ENCODE measurements at places on chromosomes 3 and 15.

DNA sequence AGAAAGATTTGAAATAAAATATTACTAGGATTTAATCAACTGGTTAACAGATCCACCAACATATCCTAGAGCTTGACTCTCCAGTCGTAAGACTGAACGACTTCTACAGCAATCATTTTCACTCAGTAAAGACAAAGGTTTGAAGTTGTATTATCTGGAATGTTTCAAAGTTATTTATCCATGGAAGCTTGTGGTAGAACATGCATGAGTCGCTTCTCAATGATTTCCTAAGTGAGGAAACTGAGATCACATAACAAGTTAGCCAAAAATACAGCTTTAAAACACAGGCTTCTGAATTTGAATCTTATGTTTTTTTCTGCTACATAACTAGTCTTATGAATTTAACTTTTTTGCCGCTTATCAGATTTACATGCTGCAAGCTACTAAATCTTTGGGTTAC lies 241.8 kb downstream of the FOXP1 start:
- no peak for DNase-seq

- no peak for DNase-seq
These were observed 4.3 kb upstream of the FNDC3B start for GRCh38 chr3:172034786-172035685.

DNA sequence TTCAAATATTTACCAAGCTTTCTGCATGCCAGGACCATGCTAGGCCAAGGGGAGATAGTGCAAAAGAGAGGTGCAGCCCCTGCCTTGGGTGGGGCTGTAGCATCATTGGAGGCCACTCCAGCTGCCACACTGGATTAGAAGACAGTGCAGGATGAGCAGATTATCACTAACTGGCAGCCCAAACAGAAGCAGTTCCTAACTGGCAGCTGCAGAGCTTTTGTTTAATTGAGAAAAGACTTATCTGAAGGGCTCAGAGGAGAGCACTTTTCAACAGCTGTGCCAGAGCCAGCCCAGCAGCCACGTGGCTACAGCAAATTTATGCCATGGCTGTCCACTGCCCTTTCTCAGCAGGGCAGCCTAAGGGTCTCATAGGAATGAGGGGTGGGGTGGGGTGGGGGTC lies 13.5 kb upstream of the ACSBG1 start:
- no peak for DNase-seq

DNA sequence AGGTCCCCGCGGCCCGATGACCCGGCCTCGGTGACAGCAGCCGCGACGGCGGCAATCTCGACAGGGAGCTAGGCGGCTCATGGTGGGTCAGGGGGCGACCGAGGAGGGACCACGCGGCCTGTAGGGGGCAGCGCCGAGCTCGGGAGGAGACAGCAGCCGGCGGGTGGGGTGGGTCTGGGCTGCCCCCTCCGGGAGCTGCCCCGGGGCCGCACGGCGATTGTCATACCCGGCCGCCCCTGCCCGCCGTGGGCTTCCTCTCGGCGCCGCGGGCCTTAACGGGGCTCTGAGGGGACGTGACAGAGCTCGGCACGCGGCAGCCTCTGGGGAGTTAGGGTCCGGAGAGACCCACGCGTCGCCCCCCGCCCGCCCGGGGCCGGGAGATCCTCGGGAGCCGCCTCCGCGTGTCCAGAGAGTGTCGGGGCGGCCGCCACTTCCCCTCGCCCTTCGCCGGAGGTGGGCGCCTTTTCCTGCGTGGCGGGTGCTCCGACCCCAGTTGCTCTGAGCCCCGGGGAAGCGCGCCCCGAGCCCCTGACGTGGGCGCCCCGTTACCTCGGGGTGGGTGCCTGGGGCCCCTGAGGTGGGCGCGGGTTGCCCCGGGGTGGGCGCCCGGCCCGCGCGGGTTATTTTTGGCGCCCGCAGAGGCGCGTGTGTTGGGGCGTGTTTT lies 539 bp upstream of the PLCL2 start:
- peak; percentile 78 for DNase-seq

GRCh38 chr3:129548104-129548965 lies 5.4 kb downstream of the H1-8 start:
- DNase-seq: no peak

DNA sequence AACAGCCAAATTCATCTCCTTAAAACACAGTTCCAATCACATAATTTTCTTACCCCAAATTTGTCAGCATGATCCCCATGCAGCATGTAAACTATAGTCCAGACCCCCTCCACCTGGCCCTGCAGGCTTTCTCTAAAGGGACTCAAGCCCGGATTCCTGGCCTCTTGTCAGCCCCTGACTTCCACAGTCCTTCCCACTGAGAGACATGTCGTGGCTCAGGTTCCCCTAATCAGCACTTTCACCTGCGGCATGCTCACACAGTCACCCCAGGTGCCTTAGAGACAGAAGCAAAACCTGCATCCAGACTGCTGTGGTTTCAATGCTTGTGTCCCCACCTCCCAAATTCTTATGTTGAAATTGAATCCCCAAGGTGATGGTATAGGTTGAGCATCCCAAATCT lies 372.7 kb upstream of the ATP10A start:
- DNase-seq: no peak

- DNase-seq: no peak
These were observed 10.8 kb upstream of the CCDC39 start for GRCh38 chr3:180690061-180690460.

DNA sequence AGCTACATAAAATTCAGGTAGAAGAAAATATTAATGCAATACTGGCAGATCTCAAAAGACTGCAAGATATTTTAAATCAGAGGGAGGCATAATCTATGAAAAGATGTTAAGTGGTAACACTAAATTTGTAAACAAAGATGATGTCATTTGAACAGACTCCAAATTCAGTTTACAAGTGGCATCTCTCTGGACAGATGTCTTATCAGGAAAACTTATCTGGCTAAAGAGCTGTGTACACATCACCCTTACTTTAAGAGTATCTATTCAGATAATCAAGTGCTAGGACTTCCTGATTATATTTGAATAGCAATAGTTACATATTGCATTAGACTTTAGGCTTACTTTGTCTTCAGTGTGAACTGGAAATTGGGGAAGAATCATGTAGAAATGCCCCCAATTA lies 231.5 kb downstream of the WDR72 start:
- no peak for DNase-seq

- DNase-seq: no peak
These were observed 10.7 kb upstream of the CHSY1 start for GRCh38 chr15:101262551-101262950.

GRCh38 chr15:65626856-65627255 lies 5.1 kb downstream of the SLC24A1 start:
- DNase-seq: no peak

GRCh38 chr3:121836481-121836880 lies 1.5 kb downstream of the EAF2 start:
- no peak for DNase-seq

GRCh38 chr3:149615731-149616221 lies 42.0 kb downstream of the WWTR1 start:
- no peak for DNase-seq

GRCh38 chr3:9944271-9944670 lies 7.9 kb downstream of the PRRT3 start:
- no peak for DNase-seq

DNA sequence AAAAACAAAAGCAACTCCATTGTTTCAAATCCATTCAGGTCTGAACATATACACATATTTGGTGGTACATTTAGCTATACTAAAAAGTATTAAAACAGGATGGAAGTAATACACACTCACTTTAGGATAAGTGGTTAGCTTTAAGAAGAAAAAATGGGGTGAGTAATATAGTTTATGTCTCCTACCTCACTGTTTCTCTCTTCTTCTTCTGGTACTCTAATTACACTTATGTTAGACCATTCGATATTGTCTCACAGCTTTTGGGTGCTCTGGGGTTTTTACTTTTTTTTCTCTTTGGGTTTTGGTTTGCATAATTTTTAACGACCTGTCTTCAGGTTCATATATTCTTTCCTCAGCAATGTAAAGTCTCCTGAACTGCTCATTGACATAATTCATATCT lies 75.4 kb upstream of the AKAP13 start:
- no peak for DNase-seq

DNA sequence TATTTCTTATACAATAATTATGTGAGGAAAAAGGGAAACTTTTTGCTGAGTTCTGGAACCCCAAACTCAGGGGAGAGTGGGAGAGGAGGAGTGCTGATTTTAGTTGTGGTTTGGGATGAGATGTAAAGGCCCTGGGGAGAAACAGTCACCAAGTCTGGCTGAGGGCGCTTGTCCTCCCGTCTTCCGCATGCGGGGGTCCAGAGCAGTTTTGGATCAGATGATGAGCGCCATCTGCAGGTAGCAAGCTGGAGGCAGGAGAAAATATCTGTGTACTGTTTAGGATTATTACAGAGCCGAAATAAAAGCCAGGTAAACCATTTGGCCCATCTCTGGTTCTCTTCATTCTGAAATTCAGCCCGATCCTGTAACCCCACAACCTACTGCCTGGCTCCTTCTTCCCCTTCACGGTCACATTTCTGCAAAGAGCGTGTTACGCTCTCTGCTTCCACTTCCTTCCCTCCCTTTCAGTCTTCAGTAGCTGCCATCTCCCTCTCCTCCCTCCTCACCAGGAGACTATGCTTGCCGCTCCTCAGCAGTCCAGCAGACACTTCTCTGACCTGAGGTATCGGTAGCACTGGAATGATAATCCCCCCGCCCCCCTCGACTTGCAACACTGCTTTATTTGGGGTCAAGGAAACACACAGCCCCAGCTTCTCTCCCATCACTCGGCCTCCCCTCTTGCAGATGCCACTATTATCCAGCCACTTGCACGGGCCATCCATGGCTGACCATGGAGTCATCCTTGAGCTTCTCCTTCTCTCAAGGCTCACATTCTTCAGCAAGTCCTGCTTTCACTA lies 1.4 kb upstream of the PARP14 start:
- peak; percentile 73 for DNase-seq

GRCh38 chr3:193130576-193130975 lies 110.4 kb upstream of the PLAAT1 start:
- no peak for DNase-seq

DNA sequence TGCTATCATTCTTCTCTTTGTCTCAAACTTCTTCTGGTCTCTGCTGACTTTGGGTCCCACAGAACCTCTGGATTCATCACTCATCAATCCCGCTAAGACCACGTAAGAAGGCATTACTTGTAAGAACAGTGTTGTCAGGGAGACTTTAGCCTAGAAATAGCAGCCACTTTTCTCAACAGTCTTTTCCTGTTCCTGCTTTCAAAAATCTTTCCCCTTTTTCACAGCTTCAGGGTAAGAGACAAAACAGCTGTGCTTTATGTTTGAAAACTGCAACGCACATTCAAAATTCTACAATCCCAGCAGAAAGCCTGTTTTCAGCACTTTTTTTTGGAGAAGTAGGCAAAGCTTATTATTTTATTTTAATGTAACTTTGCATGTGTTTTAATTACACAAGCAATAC lies 42.0 kb upstream of the FAM98B start:
- DNase-seq: no peak

DNA sequence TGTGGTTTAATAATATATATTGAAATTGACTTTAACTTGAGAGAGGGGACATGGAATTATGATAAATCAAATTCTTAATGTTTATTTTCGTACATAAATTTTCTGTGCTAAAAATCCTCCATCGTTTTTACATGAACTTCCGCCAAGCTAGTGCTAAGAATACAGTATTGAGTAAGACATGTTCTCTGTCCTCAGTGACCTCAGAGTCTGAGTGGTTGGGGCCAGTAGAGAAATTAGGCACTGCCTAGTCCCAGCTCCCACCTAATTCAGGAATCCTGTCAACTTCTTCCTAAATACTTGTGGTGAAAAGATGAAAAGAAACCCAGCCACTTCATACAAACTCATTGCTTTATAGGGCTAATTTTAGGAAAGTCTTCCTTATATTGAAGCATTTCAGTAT lies 110.3 kb downstream of the PPP2R3A start:
- no peak for DNase-seq

GRCh38 chr15:83491486-83491885 lies 44.3 kb downstream of the SH3GL3 start:
- DNase-seq: no peak

GRCh38 chr3:18510947-18511346 lies 85.8 kb upstream of the SATB1 start:
- DNase-seq: no peak

GRCh38 chr3:38107911-38108648 lies 28.8 kb downstream of the ACAA1 start:
- no peak for DNase-seq

DNA sequence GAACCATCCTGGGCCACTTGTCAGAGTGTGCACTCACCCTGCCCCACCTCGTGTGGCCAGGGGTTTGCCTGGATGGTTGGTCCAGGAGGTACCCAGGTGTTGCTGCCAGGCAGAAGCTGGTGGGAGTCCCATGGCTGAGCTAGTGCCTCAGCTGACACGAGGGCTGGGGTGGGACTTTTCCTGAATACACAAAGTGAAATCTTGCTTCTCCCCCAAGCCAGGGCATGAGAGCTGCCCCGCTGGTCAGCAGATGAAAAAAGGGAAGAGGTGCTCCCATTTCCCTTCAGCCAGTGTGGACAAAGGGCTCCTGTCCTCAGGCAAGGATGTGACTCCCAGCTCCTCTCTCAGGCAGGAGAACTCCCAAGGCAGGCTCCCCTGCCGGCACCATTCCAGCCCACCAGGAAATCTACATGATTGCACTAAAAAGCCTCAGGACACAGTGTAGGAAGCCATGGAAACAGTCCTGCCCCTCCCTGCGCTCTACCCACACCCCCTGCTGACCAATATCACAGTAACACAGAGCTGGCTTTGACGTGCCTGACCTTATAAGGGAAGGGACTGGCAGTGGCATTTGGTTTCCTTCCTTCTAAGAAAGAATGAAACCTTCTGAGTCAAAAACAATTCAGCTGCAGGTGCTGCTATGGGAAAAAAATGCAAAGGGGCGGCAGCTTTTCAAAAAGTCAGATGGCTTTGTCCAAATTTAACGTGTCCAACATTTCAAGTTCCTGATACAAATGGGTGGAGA lies 33.9 kb downstream of the MYO5C start:
- DNase-seq: peak; percentile 19

- DNase-seq: no peak
These were observed 42.0 kb upstream of the SCAANT1 start for GRCh38 chr3:63954182-63954581.

DNA sequence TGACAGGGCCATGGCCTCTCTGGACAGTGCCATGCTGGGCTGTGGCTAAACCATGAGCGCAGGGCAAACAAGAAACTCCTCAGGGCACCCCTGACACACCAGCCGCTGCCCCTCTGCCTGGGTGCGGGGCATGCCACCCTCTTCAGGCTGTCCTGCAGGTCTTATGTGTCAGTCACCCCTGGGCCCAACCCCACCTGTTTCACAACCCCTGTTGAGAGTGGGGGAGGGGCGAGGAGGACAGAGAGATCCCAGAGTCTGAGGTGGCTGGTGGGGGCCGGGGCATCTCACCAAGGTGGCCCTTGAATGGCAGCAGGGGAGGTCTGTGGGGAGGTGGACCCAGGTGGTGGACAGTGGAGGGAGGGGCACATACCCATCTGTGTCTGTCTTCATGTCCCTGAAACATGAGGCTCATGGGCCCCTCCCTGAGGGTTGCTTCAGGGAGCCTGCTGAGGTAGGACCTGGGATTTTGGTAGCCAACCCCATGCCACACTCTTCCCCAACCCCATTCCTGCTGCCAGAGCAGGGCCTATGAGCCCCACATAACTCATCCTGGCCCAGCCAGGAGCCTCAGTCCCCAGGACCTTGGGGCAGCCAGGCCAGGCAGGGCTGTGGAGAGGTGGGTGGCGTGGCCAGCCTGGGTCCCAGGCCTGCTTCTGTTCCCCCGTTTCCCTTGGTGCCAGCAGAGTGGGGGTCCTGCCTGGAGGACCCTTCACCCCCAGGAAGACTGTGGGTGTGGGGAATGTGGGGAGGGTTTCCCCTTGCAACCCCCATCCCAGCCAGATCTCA lies 1.7 kb upstream of the STAB1 start:
- no peak for DNase-seq

Measured in memory B cell (primary cell).